LNCaP clone FGC (cell line): ENCODE measurements at places on chromosomes 3 and 15.

DNA sequence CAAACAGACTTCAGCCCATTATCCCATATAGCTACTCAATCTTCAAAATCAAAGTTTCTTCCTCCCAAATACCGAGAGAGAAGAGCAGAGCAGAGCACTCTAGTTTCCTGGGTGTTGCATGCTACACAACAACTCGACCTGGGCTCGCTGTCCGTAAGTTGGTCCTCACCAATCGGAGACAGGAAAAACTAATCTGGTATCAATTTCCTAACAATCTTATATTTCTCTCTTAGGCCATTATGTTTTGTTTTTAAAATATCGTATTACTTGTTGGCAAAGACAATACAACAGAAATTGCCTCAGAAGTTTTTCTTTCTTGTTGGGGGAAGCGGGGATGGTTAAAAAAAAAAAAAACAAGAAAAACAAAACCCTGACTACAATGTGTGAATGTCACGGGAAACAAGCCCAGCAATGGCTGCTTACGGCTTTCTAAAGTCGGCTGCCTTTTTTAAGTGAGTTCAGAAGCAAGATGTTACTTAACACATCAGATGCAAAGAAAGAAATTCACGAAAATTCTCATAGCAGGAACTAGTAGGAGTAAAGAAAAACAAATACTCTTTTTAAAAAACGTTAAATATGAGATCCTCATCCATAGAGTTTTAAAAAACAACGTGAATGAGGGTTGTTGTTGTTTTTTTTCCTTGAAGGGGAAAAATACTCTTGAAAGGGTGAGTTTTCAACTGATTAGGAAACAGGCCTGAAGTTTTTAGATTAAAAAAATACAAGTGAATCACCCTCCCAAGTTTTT lies 1.9 kb downstream of the VGLL4 start:
- DNase-seq: no peak

DNA sequence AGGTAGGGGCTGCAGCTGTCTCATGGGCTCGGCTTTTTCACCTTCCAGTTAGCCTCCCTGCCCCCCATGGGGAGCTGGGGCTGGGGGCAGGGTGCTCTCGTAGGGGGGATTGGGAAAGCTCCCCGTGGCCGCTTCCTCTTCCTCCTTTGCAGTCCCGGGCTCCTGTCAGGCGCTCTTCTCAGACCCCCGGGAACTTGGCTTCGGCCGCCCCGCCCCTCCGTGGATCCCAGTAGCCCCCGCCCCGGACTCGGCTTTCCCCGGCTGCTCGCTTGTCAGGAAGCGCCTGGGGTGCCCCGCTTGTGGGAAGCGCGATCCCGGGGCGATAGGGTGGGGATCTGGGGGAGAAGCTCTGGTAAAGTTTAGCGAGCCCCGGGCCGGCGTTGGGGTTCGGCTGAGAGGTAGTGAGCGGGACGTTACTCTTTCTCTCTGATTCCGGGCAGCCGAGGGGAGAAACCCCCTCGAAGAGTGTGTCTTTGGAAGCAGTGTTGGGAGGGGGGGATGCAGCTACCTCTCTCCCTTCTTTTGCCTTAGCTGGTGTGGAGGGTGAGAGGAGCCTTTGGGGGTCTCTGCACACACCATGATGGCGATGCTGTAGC lies 611 bp downstream of the PIAS1 start:
- no peak for DNase-seq

- peak; percentile 90 for DNase-seq
These were observed 48.5 kb downstream of the PCSK6 start for GRCh38 chr15:101440846-101441590.

GRCh38 chr3:55296030-55296429 lies 191.1 kb downstream of the WNT5A start:
- DNase-seq: no peak
